ENCODE measurements at places on chromosomes 5 and 9.

DNA sequence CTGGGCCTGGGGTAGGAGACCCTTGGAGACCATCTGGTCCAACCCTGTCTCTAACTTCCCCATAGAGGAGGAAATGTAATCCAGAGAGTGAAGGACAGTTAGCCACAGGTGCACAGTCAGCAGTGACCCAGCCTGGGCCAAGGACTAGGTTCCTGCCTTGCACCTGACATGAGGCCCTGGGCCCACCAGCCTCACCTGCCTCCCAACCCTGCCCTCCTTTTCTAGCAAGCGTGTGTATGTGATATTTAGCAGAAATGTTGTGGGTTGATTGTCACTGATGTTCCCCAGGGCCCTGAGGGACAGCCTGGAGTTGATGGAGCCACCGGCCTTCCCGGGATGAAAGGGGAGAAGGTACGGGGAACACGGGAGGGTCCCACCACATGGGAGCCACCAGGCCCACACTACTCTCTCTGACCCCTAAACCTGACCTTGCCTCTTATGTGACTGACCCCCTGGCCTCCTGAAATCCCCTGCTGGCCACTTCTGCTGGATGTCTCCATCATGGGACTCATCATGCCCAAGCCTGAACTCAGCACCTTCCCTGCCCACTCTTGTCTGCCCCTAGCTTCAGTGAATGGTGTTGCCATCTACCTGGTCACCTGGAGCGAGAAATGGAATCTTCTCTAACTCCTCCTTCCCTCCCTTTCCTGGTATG lies 79.2 kb upstream of the TGFBR1 start:
- DNase-seq: no peak

GRCh38 chr5:86686046-86686445 lies 68.3 kb downstream of the COX7C start:
- DNase-seq: no peak

- DNase-seq: no peak
These were observed 547.3 kb downstream of the CDK5RAP2 start for GRCh38 chr9:120032639-120033038.

DNA sequence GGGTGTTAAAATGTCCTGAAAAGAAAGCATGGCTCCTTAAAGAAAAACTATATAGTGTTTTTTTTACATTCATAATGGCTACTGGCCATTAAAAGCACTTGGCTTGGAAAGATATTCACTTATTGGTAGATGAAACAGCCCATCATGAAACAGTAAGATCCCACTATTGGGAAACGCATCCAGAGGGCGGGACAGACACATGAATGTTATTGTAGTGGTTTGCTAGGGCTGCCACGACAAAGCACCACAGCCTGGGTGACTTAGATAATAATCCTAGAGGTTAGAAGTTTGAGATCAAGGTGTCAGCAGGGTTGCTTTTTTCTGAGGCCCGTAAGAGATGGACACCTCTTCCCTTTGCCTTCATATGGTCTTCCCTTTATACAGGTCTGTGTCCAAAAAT lies 139.4 kb upstream of the ANKH start:
- no peak for DNase-seq

DNA sequence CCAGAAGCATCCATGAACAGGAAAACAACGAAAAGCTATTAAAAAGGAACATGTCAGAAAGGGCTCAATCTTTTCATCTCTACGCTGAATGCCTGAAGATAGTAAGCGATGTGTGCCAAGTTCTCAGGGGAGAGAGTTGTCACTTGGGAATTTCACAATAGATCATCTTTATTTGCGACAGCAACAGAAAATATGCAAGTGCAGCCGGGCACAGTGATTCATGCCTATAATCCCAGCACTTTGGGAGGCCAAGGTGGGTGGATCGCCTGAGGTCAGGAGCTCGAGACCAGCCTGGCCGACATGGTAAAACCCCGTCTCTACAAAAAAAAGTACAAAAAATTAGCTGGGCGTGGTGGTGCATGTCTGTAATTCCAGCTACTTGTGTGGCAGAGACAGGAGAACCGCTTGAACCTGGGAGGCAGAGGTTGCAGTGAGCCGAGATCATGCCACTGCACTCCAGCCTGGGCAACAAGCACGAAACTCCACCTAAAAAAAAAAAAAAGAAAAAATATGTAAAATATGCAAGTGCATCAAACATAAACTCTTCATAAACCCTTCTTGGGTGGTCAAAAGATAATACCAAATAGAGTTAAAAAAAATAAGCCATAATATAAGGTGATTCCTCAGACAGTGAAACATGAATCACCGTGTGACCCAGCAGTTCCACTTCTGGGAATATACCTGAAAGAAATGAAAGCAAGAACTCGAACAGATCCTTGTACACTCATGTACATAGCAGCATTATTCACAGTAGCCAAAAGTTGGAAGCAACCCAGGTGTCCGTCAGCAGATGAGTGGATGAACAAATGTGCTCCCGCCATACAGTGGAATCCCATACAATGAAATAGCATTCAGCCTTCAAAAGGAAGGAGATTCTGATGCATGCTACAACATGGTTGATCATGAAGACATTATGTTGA lies 16.2 kb downstream of the SFXN1 start:
- DNase-seq: no peak

DNA sequence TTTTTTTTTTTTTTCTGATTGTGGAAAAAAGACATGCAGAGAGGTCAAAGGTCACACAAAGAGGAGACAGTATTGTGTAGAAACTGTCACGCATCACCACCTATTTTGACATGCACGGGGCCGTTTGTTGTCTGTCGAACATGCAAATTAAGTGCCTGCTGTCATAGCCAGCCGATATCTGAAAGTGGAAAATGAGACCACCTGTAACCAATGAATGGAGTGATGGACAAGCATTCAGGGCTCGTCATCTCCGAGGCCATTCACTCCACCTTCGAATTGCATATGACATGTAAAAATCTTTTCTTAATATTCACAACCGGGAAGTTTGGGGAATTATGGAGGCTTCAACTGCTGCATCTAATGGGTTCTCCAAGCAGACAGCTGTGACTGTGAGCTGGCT lies 512.2 kb upstream of the ADAMTS16 start:
- no peak for DNase-seq

GRCh38 chr5:42545038-42545437 lies 121.8 kb downstream of the GHR start:
- no peak for DNase-seq

All from GM13976 (cell line).